ENCODE measurements at places on chromosomes 16 and 17. TPM values are rescaled to one million over a fixed set of nuclear protein-coding genes. Genes with fewer than 3 reads are reported as not detected.

DNA sequence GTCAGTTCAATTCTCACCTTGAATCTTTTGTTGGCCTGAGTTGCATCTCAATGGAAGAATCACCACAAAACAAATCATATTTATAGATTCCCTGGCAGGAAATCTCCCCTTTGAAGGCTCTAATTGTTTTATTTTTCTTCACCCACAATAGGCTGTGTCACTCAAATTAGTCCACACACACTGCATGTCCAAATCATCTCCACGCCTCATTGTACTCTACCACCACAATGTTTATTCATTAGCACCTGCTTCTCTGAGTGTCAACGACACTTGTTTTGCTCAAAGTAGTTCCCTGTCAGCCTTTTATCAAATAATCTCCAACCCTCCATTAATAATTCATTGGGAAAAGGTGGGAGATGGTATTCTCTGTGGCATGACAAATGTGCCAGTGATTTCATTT is 164.3 kb downstream of the ABCC12 start:
- DNase-seq, result no peak

GRCh38 chr17:38579083-38579480 is 26.7 kb downstream of the SRCIN1 start:
- no peak for DNase-seq

DNA sequence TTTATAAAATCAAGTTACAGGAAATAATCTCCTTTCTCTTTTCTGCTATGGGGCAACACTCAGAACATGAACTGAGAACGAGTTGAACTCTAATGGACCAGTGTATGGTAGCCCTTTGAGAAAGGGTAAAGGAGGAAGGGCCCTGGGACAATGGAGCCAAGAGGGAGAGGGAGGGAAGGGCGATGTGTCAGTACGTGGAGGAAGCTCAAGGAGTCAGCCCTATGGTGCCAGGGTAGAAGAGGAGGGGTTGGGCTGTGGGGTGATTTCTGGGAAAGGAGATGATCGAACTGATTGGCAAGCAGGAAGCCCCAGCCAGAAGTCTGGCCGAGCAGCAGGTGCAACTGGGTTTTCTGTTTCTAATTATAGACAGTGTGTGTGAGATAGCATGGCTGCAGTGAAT is 4.3 kb upstream of the WIPI1 start:
- peak; percentile 70 for DNase-seq

Gene TPSB2
- total RNA-seq, result not detected

DNA sequence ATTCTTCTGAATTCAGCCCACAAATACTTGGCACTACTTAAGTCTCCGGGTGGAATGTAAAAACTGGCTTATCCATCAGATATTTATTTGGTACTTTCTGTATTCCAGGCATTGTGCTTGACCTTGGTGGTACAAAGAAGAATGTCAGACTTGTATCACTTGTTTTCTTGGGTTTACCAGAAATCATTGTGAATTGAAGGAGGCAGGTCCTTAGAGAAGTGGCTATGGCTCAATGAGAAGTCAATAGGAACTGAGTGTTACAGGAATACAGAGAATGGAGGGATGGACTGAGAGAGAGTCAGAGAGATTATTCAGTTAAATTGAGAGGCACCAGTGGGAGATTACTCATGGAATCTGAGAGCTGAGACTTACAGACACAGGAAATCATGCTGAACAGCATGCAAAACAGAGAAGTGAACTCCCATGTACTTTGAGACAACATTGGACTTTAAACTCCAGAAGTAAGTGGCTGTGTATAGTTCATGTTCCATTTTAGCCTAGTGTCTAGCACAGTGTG is 704.1 kb downstream of the CDH11 start:
- no peak for DNase-seq

- DNase-seq, result peak; percentile 81
These were observed 3.6 kb downstream of the PIEZO1 start for GRCh38 chr16:88781140-88782077.

DNA sequence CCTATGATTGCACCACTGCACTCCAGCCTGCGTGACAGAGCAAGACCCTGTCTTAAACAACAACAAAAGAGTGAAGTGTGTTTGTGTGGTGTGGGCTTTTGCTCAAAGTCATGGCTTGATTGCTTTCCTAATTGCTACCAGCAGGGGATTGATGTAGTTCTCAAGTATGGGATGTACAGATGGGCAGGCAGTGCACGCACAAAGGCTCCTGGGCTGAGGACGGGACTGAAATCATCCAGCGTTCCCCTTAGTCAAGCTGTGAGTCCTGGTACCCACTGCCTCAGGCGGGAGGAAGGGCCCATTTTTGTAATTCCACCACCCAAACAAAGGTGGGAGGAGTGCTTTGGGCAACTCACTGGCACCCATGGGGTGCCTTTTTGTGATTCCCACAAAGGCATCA is 47.3 kb downstream of the GDE1 start:
- DNase-seq, result no peak

- DNase-seq, result no peak
These were observed 4.7 kb upstream of the FSCN2 start for GRCh38 chr17:81523402-81524038.

- no peak for DNase-seq
These were observed 628 bp upstream of the BLMH start for GRCh38 chr17:30292286-30292858.

- DNase-seq, result no peak
These were observed 11.2 kb downstream of the PER1 start for GRCh38 chr17:8141045-8141444.

GRCh38 chr17:50863221-50863843 is 2.8 kb downstream of the TOB1 start:
- peak; percentile 58 for DNase-seq

DNA sequence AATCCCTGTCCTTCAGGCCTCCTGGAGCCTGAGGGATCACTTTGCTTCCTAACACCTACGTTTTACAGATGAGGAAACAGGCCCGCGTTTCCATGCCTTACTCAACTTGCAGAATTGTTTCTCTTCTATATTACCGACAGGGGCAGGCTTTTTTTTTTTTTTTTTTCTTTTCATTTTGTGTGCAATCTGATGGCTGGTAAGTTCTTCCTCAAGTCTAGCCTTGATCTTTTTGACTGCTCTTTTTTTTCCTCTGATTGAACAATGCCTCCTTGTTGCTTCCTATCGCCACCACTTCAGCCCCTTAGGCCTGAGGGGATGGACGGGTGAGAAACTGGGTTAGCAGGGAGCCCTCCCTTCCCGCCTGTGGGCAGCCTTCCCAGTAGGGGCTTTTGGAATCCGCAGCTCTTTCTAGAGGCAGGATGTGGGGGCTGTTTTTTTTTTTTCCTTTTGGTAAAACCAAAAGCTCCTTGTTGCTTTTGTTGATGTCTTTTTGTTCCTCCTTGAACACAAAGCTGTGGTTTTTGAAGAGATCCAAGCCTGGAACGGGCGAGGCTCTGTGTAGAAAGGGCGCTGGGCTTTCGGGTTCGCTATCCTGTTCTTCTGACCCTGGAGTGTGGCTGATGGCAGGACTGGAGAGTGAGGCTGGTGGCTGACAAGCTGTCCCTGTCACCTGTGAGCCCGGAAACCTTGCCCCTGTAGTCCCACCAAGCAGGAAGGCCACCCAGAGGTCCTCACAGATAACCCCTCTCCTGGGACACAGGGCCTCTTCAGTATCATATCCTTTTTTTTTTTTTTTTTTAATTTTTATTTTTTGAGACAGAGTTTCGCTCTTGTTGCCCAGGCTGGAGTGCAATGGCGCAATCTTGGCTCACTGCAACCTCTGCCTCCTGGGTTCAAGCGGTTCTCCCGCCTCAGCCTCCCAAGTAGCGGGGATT is 14.0 kb downstream of the LASP1 start:
- no peak for DNase-seq

Gene DHODH
- 6.9 TPM for total RNA-seq

Gene KRT28
- not detected for total RNA-seq

Gene KCNG4
- not detected for total RNA-seq

- no peak for DNase-seq
These were observed 1.5 kb upstream of the ZNF207 start for GRCh38 chr17:32348483-32348800.

Gene ABCA10
- total RNA-seq, result 1.2 TPM

GRCh38 chr17:65062171-65062915 is 5.8 kb upstream of the GNA13 start:
- DNase-seq, result no peak

DNA sequence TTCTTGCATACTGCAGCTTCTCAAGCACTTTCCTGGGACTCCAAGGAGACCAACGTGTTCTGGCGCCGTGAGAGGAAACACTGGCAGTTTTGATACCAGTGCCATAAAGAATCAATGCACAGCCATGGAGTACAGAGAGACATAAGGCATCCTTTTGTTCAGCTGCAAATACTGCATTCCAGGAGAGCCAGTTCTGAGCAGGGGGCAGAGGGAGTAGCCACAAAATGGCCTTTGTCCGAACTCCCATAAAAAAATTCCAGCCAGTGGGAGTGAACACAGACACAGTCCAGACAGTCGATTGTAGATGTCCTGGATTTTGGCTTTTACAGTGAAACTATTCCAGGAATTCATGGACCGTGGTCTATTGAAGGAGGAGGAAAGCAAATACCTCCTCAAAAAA is 36.2 kb upstream of the TEKT3 start:
- DNase-seq, result no peak

GRCh38 chr17:48062273-48062672 is 14.1 kb downstream of the NFE2L1 start:
- DNase-seq, result no peak

- DNase-seq, result peak; percentile 100
These were observed at the start of gene GRB2 for GRCh38 chr17:75405365-75406221. Gene GRB2 (minus strand): TSS chr17:75405678. CDS start chr17:75393628, 12,050 bp downstream.

Gene MBTD1
- 12.2 TPM for total RNA-seq

Gene SPN
- total RNA-seq, result 341 TPM

Gene ALG1
- 19.3 TPM for total RNA-seq

- DNase-seq, result no peak
These were observed 6.5 kb downstream of the IRX5 start for GRCh38 chr16:54936979-54937670.

Gene TRIM25
- total RNA-seq, result 181 TPM

DNA sequence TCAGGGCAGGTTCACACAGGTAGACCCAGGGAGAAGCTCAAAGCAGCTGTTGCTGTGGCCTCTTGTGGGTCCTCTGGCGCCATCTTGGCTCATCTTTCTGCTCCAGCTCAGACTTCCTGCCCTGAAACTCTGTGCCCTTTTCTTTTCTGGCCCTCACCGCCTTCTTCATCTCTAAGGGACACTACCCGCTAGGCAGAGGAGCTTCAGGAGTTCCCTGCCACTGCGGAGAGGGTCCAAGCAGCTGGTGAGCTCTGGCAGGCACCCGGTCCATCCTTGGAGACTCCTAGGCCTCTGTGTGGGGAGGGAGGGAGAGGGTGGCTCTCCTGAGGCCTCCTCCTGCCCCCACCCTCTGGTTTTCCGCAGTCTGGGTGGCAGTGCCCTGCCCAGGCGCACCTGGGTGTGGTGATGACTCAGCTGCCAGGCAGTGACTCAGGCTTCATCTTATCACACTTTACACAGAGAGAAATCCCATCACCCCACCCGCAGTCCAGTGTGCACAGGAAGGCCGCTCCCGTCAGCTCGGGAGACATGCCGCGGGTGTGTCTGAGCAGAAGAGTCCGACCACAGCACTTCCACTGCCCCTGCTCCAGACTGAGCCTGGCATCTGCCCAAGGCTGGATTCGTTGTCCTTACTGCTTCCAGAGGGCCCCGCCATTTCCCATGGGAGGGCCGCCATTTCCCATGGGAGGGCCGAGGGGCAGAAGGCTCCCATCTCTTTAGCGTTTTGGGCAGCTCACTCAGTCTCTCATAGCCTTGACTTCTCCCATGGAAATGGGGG is 7.3 kb downstream of the NT5C start:
- DNase-seq, result peak; percentile 84

DNA sequence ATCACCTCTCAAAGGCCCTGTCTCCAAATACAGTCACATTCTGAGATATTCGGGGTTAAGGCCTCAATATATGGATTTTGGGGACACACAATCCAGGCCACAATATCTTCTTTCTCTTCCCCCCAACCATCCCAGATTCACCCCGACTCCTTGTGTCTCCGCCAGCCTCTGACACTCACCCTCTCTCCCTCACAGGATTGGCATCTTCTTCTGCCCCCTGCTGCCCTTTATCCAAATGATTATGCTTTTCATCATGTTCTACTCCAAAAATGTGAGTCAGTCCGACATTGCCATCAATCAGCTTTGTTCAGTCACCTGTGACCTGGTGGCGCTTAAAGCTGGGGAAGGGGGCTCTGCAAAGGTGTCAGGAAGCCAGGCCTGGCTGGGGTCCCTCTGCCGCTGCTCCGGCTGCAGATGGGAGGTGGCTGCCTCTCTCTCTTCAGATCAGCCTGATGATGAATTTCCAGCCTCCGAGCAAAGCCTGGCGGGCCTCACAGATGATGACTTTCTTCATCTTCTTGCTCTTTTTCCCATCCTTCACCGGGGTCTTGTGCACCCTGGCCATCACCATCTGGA is 35.1 kb downstream of the GDE1 start:
- no peak for DNase-seq

- no peak for DNase-seq
These were observed 27.2 kb upstream of the HYDIN start for GRCh38 chr16:71257768-71258167.

DNA sequence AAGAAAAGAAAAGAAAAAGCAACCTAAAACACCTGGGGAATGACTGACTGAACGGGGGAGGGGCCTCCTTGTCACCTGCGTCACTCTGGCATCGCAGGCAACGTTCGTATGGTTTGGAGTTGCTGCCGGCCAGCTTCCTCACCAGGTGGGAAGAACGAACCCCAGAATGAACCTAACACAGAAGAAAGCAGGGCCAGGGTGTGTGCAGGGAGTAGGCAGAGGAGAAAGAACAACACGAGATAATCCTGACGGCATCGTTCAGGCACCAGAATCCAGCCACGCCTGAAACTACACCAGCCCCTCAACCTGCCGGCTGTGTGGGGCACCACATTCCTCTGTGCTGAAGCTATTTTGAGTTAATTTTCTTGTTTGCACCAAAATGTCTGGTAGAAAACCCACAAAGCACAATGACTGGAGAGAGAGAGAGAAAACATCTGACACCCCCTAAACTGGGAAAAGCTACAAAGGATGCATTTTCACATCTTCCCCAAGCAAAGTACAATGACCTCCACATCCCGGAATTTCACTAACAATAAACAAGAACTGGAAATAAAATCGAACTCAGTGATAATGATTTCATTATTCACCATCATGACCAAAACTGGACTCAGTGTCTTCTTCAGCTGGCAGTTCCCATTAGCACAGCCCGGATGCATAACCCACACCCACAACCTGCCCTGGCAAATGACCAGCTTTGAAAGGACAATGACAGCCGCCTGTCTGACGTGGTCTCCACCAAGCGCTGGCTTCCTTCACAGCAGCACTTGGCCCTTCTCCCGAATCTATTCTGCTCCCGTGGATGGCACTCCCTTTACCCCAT is 23.6 kb downstream of the RAB40B start:
- no peak for DNase-seq

- DNase-seq, result no peak
These were observed 84.3 kb downstream of the MARCHF10 start for GRCh38 chr17:62723842-62724241.

Gene DOC2A
- total RNA-seq, result not detected

DNA sequence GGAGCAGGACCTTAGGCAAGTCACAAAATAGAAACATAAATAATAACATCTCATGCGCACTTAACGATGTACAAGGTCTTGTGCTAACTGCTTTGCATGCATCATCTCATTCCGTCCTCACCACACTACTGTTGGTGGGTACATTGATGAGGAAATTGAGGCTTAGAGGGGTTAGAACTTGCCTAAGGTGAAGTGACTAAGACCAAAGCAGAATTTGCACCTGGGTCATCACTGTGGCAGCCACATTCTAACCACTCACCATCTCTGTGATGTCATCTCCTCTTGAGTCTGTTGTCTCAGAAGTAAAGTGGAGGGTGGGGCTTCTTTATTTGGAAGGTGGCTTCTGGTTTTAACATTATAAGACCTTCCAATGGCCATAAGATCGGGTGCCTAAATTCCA is 20.4 kb upstream of the TRIM25 start:
- peak; percentile 38 for DNase-seq

- DNase-seq, result peak; percentile 79
These were observed 5.2 kb upstream of the NUBP1 start for GRCh38 chr16:10738231-10739077.

Data from activated CD4-positive, alpha-beta memory T cell treated with anti-CD3 and anti-CD28 coated beads, Interleukin-2, amount 10 ng/mL, durations not matched to agents 7 days and 5 days (primary cell).